Stimulated activated CD4-positive, alpha-beta T cell treated with anti-CD3 and anti-CD28 coated beads, Interleukin-4, amount 100 ng/mL, for 1 hour (primary cell): ENCODE measurements at places on chromosomes 4 and X.

DNA sequence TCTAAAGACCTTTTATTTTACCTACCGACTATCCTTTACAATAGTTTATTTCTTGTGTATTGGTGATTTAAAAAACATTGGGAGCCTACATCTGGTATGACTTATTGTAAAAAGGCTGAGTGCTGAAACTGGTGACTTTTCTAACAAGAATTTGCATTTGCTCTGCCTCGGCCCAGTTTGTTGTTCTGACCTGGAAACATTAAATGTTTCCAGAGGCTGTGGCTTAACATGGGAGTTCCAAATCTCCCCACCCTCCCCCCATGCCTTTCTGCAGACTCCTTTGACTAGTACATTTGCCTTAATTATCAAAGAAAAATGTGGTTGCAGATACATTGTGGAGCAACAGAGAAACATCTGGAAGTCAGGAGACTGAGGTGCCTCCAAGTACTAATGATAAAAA is 39.8 kb downstream of the SPCS3 start:
- no peak for DNase-seq

DNA sequence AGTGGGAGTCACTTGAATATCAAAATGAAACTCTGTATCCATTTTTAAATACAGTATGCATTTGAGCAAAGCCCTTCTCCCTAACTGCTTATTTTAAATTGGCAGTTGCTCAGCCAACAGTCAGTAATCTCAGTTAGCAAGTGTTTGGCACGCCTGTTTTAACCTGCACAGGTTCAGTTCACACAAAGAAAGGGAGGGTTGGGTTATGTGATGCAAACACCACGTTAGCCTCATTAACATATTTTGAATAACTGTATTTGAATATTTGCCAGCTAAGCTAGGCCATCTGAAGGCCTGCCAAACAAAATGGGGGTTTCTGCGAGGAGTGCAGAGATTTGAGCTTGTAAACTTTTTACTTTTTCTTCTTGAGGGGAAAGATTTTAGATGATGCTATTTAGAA is 19.8 kb downstream of the GAB1 start:
- DNase-seq = no peak

DNA sequence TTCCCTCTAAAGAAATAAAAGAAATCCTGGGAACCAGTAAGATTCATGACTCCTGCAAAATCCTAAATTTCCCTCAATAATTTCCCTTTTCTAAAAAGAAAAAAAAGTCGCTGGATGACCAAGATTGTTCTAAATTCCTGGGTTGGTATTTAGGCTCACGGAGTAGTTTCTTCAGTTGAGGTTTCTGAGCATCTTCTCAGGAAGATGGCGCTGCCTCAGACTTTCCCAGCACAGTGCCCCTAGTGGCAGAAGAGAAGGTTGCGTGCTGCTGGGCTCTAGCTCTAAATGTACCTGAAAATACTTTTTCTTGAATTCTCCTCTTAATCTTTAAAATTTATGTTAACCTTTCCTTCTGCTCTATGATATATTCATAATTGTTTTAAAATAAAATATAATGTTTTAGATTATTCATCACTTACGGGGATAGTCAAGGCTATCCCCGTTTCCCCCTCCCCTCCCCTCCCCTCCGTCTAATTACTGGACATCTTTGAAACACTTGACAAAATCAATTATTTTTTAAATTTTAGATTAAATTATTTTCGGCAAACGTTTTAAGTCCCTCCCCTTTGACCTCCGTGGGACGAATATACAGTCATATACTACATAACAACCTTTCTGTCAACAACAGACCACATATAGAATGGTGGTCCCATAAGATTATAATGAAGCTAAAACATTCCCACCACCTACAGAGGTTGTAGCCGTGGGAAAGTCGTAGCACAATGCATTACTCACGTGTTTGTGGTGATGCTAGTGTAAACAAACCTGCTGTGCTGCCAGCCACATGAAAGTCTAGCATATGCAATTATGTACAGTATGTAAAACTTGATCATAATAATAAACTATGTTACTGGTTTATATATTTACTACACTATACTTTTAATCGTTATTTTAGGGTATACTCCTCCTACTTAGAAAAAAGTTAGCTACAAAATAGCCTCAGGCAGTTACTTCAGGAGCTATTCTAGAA is 41.0 kb upstream of the GATB start:
- peak; percentile 65 for DNase-seq

GRCh38 chrX:146602246-146602645 is 207.3 kb upstream of the CXorf51B start:
- no peak for DNase-seq

DNA sequence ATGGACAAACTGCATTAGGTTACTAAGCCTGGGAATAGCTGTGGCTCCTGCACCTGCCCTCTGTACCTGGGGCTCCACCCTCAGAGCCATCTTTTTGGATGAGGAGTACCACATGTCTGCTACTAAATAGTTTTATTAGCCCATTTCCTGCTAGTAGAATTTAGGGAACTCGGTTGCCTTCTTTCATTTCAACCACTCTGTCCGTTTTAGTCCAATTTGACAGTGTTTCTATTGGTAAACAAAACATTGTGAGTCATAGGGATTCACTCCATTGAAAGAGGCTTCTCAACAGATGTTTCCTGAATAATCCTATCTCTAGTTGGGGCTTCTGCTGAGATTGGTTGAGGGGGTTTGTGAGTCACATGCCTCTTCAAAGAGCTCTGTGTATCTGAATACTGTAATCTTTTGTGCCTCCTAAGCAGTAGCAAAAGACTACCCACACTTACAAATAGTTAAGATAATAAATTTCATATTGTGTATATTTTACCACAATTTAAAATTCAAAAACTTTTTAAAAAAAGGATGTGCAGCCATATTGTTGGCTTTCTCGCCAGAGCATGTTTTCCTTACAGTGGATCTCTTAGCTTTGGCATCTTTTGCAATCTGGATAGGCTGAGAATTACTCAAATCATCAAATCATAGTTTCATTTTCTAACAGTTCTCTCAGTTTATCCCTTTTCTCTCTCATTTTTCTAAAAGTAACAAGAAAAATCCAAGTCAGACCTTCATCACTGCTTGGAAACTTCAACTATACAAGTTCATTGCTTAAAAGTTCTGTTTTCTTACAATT is 9.9 kb downstream of the FAM200B start:
- DNase-seq = no peak

- no peak for DNase-seq
Observed at GRCh38 chr4:189815404-189816192, 125.1 kb upstream of the FRG1 start.

DNA sequence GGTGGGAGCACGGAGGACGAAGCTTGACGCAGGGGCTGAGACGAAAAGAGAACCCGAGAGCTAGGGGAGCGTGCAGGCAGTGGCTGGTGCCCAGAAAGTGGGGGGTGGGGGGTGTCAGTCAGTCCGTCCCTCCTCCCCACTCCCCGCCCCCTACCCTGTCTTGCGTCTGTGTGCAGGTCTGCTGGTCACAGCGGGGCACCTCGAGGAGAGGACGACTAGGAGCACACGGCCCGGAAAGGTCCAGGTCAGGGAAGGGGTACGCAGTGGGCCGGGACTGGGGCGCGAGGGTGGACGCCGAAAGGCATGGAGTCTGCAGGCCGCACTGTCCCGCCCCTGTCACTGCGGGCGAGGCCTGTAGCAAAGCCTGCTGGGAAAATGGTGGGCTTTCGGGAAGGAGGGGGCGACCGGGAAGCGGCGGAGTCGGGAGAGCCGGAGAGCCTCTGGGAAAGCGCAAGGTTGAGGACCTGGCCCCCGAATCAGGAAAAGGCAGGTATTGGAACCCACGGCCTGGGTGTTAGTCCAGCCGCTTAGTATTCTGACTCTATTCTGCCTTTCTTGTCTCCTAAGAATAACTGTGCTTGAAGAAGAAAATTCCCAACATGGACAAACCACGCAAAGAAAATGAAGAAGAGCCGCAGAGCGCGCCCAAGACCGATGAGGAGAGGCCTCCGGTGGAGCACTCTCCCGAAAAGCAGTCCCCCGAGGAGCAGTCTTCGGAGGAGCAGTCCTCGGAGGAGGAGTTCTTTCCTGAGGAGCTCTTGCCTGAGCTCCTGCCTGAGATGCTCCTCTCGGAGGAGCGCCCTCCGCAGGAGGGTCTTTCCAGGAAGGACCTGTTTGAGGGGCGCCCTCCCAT is 769 bp downstream of the TCEAL1 start:
- DNase-seq = peak; percentile 23

DNA sequence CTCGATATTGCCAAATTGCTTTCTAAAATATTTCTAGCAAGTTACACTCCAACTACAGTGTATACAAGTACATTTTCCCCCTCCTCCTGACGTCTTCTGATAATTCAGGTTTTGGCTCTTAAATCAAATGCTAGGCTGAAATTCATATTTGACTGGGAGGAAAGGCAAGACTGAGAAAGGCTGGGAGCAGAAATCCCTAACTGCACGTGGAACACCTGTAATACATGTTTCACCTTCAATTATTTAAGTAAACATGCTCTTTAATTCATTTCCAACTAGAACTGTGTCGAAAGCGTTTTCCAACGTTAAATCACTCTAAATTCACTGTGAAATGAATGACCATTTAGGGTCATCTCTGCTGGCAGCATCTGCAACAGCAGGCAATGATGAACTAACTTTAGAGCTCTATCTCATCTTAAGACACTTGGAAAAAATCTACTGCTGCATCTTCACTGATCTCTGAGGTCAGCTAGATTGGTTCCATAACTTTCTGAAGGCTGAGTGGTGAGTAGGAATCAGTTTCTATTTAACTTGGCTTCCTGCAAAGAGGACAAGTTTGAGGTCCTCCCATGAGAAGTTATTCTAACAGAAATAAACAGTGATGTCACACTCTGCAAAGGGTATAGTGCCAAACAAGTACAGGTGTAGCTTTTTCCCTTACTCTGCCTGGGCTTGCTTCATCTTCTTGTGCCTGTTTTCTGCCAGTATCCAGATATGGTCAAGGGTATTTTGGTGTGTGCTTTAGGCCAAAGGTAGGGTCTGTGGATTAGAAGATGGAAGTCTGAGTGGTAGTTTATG is 144.3 kb upstream of the PAK3 start:
- DNase-seq = no peak

- no peak for DNase-seq
Observed at GRCh38 chr4:142563682-142564291, 282.3 kb downstream of the INPP4B start.

DNA sequence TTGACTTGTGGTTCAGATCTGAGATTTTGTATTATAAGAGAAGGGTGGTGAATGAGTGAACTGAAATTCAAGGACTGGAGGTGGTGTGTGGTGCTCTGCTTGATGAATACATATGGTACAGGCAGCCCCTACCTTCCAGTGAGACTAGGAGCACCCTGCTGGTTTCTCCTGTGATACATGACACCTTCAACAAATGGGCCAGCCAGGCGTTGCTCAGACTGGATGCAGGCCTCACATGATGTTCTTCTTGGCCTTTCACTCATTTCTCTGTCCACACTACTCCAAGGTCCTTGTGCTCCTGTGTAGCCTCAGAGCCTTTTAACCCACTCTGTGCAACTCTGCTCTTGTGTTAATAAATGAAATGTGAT is 67.2 kb downstream of the FNIP2 start:
- DNase-seq = no peak

GRCh38 chr4:5636766-5637670 is 71.3 kb downstream of the EVC2 start:
- no peak for DNase-seq

GRCh38 chr4:118989098-118990080 is 100.7 kb downstream of the SYNPO2 start:
- DNase-seq = no peak

- DNase-seq = no peak
Observed at GRCh38 chr4:126267689-126268088, 952.9 kb downstream of the FAT4 start.

- DNase-seq = no peak
Observed at GRCh38 chr4:147824884-147825283, 93.0 kb downstream of the ARHGAP10 start.

DNA sequence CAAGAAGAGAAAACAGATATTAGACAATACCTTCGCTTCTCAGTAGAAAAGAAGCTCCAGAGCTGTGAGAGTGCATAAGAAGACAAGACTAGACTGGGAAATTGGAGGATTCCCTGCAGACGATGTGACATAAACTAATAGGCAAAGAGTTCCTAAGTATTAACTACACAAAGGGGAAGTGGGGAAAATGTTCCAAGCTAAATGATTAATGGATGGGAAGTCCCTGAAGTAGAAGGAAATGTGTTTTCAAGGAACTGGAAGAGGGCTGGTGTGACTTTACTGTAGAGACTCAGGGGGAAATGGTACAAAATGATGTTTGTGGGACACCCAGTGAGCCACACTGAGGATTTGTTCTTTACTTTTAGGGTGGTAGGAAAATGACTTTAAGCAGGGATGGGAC is 69.7 kb upstream of the DCLK2 start:
- no peak for DNase-seq

DNA sequence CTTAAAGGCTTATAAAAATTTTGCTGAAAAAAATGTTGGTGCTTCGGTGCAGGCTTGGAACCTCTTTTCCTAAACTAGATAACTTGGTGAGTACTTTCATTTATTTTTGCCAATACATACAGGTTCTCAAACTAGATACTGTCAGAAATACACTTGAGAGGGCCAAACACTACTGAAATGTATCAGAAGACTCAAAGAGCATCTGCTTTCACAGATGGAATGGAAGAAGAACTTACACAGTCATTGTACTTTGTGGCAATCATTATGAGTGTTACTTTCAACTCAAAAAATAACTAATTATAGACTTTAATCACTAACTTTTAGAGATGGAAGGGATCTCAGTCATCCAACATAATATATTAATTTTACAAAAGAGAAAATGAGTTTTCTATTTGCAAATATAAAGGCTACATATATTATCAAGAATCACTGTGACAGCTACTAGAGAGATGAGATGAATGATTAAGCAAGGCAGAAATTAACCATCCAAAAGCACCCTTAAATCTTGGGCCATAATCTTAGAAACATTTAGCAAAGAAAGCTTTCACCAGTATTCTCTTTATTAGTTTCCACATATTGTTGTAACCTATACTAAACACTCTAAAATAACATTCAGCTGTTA is 1.0 kb downstream of the ENAM start:
- DNase-seq = no peak

DNA sequence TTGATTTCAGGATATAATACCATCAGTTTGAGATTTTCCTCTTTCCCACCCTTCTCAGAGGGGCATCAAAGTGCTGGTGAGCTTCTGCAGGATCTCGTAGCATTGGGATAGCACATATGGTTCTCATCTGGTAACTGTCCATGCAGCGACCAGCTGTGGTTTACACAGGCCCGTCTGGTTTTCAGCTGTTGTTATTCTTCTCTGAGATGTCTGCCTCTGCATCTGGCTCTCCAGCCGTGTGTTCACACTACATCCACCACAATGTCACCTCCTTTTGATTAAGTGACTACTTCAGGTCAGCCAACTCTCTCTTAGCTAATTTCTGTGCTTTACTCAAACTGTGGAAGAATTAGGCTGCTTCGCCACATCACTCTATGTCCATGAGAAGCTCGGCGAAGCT is 676.7 kb upstream of the TENM3 start:
- no peak for DNase-seq

DNA sequence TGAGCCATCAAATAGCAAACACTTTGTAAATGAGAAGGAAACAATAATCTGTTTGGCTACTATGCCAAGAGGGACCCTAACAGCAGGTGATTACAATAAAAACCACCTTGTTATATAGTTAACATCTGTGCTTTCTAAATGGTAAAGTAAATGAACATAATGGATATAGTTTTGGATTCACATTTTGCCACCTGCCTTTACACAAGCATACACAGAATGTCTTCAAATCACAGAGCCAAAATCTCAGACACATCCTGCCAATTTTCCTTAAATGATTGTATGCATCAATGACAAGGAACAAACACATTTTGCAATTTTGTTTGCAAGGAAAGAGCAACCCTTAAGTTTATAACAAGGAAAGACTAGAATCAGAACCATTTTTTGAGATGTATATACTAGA is 334.2 kb downstream of the FSTL5 start:
- no peak for DNase-seq

- DNase-seq = no peak
Observed at GRCh38 chrX:22795671-22796070, 204.1 kb upstream of the DDX53 start.
